ENCODE measurements at places on chromosomes 2 and 18.

GRCh38 chr2:161946489-161947107, 127.4 kb downstream of the DPP4 start:
- no peak for DNase-seq

DNA sequence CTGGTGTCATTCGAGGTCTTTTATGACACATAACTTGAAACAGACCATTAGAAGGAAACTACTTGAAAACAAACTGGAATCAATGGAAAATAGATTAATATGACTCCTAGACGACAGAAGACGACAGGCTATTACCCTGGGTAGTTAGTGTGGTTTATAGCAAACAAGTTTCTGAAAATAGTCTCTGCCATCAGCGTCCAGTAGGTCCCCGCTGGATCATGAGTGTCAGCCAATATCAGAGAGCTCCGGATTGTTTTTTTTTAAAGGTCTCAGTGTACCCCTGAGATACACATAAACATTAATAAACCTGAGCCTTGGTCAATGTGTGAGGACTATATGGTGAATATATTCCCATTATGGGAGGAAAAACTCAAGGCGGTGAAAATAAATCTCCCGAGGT, 115.0 kb upstream of the THUMPD2 start:
- DNase-seq, result no peak

- peak; percentile 36 for DNase-seq
These were observed 230.2 kb upstream of the TNP1 start for GRCh38 chr2:217090024-217090473.

DNA sequence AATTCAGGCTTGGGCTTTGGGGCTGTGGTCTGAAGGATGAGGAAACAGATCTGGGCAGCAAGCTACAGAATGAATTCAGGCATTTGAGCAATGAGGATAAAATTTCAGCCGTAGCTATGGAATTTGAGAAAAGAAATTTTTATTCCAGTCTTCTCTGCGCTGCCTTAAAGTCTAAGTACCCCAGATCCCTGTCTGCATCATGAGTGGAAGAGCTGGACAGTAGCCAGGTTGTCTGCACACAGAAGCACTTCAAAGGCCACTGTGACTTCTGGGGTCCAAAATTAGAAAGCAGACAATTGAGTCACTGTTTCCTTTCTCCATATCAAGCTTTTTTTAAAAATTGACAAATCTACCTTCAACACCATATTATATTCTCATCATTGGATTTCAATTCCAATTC, 787.6 kb upstream of the GCFC2 start:
- DNase-seq, result no peak

DNA sequence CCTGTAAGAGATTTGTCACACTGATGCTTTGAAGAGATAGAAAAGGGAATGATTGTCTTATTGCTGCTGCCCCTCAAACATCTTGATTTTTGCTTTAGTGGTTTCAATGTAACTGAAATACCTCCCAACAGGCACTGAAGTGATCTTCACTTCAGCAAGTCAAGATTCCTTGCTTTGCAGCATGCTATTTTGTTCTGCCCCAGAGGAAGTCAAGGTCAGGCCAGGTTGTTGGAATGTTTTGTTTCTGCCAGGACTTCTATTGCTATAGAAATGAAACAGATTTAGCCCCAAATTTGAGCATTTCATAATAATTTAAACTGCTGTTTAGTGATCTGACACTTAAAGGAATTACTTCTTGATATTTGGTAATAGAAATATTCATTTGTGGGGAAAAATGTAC, 277.6 kb downstream of the ZNF804A start:
- DNase-seq, result no peak

- no peak for DNase-seq
These were observed 459.8 kb downstream of the METTL4 start for GRCh38 chr18:2111456-2111855.

GRCh38 chr2:167843217-167843616, 404.2 kb downstream of the STK39 start:
- DNase-seq, result no peak

- DNase-seq, result no peak
These were observed 47.4 kb upstream of the POLE4 start for GRCh38 chr2:74911061-74911460.

- peak; percentile 49 for DNase-seq
These were observed 11.1 kb downstream of the SERPINB8 start for GRCh38 chr18:63980896-63981460.

- no peak for DNase-seq
These were observed 52.7 kb downstream of the FHOD3 start for GRCh38 chr18:36350251-36350651.

GRCh38 chr2:61952288-61952687, 46.8 kb downstream of the COMMD1 start:
- DNase-seq, result no peak

GRCh38 chr2:128520791-128521190, 202.1 kb upstream of the HS6ST1 start:
- peak; percentile 76 for DNase-seq

- no peak for DNase-seq
These were observed 67.8 kb downstream of the MYT1L start for GRCh38 chr2:2263196-2263829.

DNA sequence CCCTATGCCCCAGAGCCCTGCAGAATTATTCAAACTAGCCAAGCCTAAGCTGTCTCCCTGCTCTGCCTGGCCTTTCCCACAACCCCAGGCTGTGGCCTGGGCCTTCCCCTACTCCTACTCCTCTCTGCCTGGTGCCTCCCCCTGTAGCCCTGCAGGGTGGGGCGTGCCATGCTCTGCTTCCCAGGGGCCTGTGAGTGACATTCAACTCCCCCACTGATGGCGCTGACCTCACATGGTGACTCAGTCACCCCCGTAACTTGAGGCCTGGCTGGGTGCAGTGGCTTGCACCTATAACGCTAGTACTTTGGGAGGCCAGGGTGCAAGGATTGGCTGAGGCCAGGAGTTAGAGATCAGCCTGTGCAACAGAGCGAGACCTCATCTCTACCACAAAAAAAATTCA, 60.6 kb downstream of the KIF1A start:
- DNase-seq, result no peak

GRCh38 chr2:10028988-10029874, 14.1 kb upstream of the KLF11 start:
- peak; percentile 93 for DNase-seq

DNA sequence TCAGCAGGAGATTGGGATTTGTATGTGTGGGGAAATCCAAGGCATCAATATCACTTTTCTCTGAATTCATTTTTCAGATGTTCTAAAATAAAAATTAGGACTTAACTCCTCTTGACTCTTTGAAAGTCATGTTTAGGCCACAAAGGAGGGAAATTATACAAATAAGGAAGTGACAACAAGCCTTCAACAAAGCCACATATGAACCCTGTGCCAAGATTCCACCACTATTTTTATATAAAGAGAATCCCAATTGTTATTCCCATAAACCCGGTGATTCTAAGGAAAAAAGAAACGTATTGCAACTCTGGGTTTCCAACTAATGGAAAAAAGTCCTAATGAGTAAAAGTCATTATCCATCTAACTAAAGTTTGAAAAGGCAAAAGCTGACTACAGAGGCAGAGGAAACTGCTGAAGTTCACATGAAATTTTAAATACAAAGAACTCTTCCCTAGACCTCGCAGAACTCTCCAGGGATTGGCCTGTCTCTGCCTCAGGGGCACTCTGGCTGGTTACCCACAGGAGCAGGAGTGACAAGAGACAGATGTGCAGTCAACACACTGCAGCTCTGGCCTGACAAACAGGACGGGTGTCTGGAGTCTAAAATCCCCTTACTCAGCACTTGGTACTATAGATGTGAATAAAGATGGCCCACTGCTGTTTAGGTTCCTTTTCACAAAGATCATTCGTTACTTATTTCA, 11.5 kb downstream of the NPC1 start:
- DNase-seq, result no peak

- DNase-seq, result no peak
These were observed 119.5 kb downstream of the SMAD7 start for GRCh38 chr18:48831113-48831759.

DNA sequence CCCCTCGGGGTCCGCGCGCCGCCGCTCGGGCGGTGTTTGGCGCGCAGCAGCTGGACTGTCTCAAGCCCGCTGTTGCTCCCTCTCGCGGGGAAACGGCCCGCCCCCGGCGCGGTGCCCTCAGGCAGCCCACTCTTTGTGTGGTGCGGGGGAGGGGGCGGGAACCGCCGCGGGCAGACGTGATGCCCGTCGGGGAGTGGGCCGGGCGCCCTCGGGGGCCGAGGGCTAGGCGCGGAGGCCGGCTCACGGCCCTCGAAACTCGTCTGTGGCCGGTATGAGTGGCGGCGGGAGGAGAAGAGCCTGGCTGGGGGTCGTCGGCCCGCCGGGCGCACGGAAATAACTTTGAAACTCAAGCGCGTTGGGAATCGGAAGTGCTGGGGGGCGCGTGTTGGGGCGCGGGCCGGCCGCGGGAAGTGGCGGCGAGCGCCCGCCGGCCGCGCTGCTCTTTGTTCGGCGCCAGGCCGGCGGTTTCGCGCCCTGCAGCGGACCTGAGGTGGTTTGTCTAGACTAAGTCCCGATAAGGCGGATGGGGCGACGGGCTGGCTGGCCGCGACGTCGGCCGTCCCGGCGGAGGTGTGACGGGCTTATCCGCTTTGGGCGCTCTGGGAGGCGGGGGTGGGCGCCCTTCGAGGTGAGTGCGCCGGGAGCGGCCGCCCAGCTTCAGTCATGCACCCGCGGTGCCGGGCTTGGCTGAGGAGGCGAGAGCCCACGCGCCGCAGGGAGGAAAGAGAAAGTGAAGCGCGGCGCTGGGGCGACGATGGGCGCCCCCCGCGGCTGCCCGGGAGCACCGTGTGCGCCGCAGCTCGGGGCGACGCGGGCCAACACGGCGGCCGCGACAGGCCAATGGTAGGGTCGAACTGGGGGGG, 679 bp downstream of the PTMA start:
- DNase-seq, result peak; percentile 35
